ENCODE measurements at places on chromosomes 1 and 21.
A peak's percentile ranks its signal among the peaks of the same experiment; 100 is the strongest.

DNA sequence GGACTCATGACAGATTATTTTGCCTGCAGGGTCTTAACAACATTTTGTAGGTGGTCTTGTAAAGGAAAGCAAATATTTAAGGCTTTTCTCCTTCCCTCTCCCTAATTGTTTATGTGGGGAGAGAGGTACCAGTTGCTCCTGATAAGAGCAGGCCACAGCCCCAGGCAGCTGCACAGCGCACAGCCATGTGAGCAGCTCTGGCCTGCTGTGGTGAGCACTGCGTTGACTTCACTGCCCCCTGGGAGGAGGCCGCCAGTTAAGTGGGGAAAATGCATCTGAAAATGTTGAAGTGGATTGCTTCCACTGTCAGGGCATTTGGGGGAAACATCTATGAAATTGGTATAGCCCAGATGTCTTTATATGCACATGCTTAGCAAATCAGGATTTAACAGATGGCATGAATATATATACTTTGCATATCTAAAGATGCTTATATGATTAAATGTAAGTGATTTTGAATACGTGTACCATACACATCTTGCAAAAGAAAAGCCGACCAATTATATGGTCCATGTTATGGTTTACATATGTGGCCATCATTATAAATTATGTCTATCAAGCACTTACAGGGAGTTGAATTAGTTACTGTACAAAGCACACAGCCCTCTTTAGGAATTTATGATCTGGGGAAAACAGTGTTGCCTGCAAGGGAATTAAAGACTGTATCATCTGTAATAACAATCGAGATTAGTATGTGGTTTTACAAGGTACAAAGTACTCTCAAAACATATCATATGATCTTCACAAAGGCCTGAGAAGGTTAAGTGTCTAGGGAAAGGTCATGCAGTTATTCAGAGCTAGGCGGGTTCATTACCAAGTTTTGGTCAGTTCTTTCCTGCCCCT is 132.1 kb downstream of the RHOU start:
- DNase-seq, result no peak

DNA sequence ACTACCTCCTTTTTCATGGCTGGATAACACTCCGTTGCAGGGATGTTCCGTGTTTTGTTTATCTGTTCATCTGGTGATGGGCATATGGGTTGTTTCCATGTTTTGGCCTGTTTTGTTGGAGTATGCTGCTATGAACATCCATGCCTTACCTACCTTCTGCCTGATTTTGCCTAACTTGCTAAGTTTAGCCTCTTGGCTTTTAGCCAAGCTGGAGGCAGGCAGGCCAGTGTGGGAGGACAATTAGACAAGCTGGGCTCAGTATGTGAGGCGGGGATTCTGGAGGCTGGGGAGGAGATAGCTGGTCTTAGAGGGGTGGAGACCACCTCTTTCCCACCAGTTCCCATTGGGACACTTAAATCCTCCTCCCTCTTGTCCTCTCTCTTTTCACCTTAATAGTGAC is 98.4 kb upstream of the WNT4 start:
- no peak for DNase-seq

GRCh38 chr1:180566026-180566425 is 7.3 kb downstream of the OVAAL start:
- no peak for DNase-seq

GRCh38 chr1:227299241-227299627 is 19.1 kb downstream of the CDC42BPA start:
- no peak for DNase-seq

DNA sequence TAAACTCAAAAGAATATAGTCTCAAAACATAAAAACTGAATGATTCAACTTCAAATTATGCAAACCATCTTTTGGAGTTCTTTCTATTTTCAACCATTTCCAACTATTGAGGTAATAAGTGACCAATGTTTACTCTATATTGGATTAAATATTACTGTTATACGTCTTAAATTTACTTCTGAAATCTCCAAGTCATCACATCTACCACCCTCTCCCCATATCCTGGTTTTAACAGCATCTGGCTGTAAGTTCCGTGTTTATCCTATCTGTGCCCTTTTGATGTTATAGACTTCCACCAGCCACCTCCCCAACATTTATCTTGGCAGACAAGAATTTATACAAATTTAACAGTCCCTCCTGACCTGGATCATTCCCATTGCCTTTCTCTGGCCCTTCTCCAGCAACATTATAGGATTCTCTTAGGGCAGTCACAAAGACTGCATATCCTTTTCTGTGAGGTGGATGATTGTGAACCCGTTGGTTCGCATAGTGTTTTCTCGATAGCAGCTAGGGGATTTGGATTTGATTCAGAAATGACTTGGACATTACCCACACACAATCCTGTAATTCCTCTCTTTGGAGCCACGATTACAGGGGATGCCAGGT is 313.4 kb upstream of the FMN2 start:
- DNase-seq, result no peak

- DNase-seq, result peak; percentile 12
Measured at GRCh38 chr1:88731475-88732269, 47.6 kb downstream of the PKN2 start.

GRCh38 chr1:117599286-117600221 is 6.3 kb upstream of the TENT5C start:
- no peak for DNase-seq

DNA sequence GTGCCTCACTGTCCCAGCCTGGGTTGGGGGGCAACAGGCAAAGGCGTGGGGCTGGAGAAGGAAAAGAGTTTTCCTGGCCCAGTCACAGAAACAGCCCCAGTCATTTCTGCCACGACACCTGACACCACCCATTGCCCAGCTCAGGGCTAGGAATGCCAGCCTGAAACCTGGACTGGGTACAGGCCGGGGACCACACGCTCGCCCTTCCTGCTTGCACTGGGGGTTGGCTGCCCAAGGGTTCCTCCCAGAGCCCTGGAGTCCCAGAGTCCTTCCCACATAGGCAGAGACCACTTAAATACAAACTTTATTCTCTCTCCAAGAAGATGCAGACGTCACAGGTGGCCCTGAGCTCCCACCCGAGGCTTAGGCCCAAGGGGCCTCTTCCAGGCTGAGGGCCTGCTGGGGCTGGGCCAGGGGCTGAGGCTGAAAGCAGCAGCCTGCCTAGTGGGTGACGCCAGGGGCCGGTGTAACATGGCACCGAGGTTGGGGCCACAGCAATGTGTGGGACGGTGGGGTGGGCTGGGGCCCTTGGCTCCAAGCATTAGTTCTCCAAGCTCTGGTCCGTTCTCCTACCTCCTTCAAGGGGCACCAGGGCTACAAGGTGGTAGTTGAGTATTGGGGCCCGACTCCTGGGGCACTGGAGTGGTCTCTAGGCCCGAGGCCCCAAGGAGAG is 1.6 kb downstream of the TMEM52 start:
- DNase-seq, result no peak

- DNase-seq, result no peak
Measured at GRCh38 chr1:158329733-158330132, 1.6 kb downstream of the CD1B start.

DNA sequence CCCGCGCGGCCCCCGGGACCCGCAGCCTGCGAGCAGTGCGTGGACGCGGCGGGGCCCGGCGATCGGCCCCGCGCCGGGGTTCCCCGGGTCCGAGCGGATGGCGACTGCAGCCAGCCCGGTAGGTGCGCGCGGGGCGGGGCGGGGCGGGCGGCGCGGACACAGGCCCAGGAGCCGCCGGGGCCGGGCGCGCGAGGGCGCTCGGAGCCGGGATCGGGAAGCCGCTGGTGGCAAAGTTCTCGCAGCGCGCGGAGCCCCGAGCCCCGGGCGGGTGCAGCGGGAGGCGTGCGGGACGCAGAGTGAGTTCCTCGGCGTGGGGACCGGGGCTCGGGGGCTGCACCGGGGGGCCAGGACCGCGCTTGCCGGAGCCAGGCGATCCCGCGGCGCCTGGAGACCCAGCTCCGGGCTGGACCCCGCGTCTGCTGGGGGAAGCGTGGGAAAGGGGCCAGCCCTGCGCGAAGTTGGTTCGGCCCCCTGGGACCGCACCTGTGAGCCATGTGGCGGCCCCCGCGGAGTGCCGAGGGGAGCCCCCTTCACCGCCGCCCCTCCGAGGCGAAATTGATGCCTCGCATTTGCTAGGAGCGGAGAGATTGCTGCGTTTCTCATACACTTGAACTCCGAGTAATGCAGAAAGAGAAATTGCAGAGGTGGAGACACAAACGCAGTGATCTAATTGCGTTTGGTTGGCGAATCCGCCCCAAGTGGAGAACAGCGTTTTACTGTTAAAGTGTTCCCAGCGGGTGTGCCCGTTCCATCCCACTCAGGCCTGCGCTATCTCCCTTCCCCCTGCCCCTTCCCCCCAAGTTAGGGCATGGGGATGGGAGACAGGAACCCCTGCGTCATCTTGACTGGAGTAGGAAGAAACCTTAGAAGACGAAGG is 228.9 kb upstream of the TMEM51 start:
- DNase-seq, result peak; percentile 8

All from SW 1271 (cell line).